ENCODE measurements at places on chromosomes 3 and 15. TPM values are rescaled to one million over a fixed set of nuclear protein-coding genes. Genes with fewer than 3 reads are reported as not detected.

LRRC15 gene
- total RNA-seq = 7.1 TPM

RASL12 gene
- 0.52 TPM for total RNA-seq

GOLGA8Q gene
- 2.4 TPM for total RNA-seq

OR5K2 gene
- total RNA-seq = not detected

TTC14 gene
- 47.2 TPM for total RNA-seq

COL6A5 gene
- not detected for total RNA-seq

IQCH gene
- 4.2 TPM for total RNA-seq

CMC1 gene
- 8.6 TPM for total RNA-seq

GRM7 gene
- not detected for total RNA-seq

CSPG4 gene
- 158 TPM for total RNA-seq

CLK3 gene
- total RNA-seq = 52.3 TPM

ACTRT3 gene
- 5.0 TPM for total RNA-seq

SLC38A3 gene
- 0.11 TPM for total RNA-seq

DOCK3 gene
- 0.32 TPM for total RNA-seq

TMC3 gene
- not detected for total RNA-seq

DIS3L gene
- 53.4 TPM for total RNA-seq

CLRN1 gene
- total RNA-seq = not detected

MUC20 gene
- 1.6 TPM for total RNA-seq

C3orf33 gene
- 1.4 TPM for total RNA-seq

TRH gene
- 0.13 TPM for total RNA-seq

WNT5A gene
- 141 TPM for total RNA-seq
